ENCODE measurements at places on chromosomes 4 and X.
A peak's percentile ranks its signal among the peaks of the same experiment; 100 is the strongest.

DNA sequence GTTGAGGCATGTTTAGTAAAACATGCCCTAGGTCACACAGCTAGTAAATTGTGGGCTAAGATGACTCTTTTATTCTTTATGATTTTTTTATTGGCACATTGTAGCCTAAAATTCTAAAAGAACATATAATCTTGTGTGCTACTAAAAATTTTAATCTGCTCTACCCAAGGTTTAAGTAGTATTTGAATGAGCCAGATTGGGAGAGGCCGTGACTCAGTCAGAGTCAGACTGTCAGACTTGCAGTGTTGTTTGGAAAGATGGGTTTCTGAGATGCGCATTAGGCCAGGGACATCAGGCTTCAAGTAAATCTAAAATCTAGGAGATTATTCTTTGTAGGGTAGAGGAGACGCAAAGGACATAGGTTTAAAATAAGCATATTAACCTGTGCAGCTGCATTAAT, 30.7 kb upstream of the TMPRSS11E start:
- DNase-seq, result no peak

- peak; percentile 19 for DNase-seq
Measured at GRCh38 chrX:54043541-54044125, 640 bp downstream of the PHF8 start.

DNA sequence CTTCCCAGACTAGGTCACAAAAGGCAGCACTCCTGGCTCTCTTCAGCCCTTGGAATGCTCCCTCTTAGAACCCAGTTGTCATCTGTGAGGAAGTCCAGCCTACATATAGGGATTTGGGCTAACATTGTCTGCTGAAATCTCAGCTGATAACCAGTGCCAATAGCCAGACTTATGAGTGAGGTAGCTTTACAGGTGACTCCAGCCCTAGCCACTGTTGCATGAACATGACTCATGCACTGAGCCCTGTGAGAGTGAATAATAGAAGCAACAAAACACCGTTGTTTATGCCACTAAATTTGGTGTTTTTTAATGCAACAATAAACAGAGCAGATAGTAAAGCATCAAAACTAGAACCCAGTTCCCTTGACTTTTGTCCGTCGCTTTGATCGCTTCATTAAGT, 433.2 kb downstream of the STIM2 start:
- no peak for DNase-seq

DNA sequence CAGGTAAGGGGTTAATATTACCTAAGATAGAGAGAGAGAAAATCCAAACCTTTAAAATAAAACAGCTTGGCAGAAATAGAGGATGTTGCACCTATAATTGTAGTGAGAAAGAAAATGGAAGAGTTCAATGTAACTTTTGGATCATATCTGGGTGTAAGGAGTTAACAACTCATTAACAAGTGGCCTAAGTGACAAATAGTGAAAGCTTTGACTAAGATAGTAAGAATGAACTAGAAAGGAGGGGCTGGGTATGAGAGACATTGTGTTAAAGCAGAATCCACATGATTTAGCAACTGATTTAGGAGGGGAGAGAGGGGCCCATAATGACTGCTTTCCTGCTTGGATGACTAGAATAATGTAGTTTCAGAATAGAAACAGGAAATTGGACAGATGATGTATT, 761.0 kb downstream of the IL1RAPL1 start:
- DNase-seq, result no peak

DNA sequence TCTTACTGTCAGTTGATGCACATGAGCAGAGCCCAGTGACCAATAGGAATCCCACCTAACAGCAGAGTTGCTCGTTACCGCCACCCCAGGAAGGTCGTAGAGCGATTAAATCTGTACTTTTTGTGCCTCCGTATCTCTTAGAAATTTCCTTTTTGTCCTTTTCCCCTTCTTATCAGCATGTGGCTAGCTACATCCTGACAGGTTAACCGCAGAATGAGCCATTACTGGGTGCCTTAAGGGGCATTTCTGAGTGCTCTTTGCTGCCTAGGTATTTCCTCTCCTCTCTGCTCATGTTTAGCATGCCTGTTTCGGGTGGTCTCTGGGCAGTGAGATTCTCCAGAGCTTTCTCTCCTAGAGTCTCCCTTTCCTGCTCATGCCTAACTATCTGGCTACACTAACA, 530.5 kb downstream of the FAM133A start:
- DNase-seq, result no peak

GRCh38 chrX:150477371-150477770, 91.0 kb upstream of the MTM1 start:
- no peak for DNase-seq

DNA sequence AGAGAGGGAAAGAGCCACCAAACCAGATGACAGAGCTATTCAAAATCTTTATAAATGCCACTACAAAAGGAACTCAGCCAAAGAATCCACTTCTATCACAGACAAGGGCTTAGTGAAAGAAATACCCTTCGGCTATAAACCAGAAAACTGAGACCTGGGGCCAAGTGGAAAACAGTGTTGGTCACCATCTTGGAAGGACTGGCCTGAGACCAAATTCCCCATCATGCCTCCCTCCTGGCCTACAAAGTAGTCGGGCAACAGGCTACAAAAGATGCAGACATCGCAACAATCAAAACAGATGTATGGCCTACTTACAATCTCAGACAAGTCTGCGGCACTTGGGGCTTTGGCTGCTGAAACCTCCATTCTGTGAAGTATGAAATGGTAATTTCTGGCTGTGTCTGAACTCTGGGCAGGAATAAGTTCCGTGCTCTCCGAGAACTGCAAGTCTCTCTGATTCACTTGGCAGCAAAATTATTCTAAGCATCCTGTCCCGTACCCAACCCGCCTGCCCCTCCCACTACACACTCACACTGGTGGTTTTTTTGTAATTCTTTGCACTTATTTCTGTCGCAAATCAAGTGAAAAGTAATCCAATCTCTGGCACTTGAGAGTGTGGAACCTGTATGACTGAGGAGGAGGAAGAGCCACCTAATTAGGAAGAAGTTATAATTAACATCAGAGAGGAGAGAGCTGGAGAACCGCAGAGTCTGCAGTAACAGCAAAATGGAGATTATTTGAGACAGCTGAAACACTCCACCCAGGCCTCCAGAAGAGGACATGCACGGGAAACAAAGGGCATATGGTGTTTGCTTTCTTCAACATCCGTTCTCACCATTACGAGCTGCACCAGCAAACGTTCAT, 87.8 kb downstream of the SH3KBP1 start:
- DNase-seq, result peak; percentile 47

GRCh38 chr4:28835501-28835900, 1884.7 kb upstream of the PCDH7 start:
- DNase-seq, result no peak

DNA sequence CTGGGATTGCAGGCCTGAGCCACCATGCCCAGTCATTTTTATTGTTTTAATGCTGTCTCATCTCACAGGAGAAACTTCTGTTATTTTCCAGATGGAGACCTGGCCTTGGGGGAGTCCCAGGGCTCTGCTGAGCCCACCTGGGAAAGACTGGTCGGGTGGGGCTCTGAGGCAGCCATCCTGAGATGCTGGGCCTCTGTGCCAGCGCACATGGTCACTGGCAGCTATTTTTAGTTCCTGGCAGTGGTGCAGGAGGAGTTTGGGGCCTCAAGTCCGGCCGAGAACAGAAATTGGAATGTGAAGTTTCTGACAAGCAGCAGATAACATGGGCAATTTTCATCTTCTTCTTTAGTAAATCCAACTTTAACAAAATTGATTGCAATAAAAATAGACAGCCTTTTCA, 44.5 kb downstream of the SORCS2 start:
- DNase-seq, result no peak

DNA sequence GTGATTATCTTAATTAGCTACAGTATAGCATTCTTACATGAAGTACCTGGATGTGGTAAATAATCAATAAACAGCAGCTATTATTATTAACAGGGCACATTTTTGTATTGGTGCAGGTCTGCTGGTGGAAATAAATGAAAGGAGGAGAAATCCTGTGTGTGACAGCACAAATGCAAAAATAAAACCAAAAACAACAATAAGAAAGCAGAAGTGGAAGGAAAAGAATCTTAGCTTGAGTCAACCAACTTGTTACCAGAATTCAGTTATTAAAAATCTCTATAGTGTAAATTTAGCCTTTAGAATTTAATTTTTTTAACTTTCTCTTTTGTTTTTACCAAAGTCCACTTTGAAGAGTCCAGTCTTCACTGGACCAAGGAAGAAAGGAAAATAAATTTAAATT, 63.1 kb upstream of the LSM6 start:
- DNase-seq, result no peak

DNA sequence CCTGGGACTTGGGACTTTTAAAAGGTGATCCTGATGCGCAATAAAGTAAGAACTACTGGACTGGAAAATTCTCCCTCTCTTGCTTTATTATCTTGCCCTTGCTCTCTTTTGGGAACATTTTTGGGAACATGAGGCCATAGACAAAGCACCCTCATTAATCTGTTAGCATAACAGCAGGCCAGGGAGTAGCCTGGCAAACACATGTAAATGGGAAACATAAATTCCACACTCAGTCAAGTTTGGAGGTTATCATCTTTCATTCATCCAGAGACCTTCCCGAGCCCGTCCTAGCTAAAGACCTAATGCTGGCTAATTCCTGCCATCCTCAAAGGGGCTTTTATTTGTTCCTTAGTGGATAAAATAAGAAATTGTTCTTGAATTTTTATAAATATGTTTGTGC, 162.8 kb upstream of the ARX start:
- no peak for DNase-seq

GRCh38 chr4:66591968-66592367, 921.7 kb upstream of the EPHA5 start:
- DNase-seq, result no peak

GRCh38 chrX:45360571-45360970, 159.9 kb upstream of the DIPK2B start:
- no peak for DNase-seq

DNA sequence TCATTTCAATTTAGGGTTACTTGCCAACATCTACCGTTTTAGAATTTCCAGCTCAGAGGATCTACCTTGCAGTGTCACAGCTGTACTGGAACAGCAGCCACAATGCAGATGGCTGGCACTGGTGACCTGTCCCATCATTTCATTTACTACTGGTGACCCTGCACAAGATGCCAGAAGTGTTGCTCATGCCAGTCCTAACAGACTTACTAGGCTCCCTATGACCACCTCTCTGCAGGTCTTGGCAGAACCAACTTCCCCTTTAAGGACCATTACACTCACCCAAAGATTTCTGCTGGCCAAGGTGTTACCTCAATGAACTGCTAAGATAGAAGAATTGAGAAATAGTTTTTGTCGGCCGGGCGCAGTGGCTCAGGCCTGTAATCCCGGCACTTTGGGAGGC, 106.9 kb downstream of the C4orf51 start:
- no peak for DNase-seq

- DNase-seq, result peak; percentile 8
Measured at GRCh38 chr4:140243278-140243753, 89.3 kb upstream of the MAML3 start.

- DNase-seq, result no peak
Measured at GRCh38 chr4:162683659-162684370, 482.9 kb downstream of the NAF1 start.

DNA sequence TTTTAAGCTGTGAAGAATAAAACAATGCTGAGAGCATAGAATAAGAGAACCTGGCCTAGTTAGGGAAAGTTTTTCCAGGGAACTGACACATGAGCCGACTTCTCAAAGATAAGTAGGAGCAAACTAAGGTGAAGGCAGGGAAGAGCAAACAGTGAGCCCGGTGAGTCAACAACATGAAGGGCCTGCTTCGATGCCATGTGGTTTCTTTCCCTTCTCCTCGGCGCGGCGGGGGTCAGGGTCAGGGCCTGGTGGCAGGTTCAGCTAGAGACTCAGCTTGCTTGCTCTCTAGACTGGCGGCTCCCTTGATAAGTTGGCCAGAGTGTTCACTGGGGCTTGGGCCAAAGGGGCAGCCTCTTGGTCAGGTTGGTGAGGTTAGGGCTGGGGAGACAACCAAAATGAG, 81.1 kb downstream of the DLG3 start:
- no peak for DNase-seq

DNA sequence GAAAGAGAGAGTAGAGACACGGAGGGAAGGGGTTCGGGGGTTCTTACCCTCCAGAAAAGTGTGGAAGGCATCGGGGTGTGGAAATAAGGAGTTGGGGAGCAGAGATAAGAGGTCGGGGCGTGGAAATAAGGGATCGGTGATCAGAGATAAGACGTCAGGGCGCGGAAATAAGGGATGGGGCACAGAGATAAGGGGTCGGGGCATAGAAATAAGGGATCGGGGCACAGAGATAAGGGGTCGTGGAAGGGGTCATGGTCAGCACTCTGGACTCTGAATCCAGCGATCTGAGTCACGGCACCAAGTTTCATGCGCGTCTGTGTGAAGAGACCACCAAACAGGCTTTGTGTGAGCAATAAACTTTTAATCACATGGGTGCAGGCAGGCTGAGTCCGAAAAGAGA, 119.1 kb downstream of the PCDH10 start:
- DNase-seq, result no peak

- no peak for DNase-seq
Measured at GRCh38 chr4:152870606-152871005, 65.5 kb upstream of the FHDC1 start.

- DNase-seq, result no peak
Measured at GRCh38 chr4:59698041-59698440, 1502.1 kb upstream of the ADGRL3 start.

DNA sequence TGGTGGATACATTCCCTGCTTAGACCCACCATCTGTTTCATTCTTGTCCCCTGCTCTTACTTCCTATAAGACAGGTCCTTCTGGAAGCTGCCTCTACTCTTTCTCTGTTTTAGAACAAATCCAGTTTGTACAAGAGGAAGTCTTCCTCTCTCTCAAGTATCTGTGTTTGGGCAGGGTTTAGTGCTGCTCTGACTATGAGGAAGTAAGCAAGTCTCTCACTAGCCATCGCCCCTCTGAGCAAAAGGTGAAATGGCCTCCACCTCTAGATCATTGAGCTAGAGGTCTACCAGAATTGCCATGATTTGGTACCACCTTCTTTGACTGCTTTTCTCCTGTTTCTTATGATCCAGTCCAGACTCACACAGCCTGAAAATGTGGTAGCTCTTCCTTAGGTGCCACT, 8.4 kb downstream of the BTK start:
- no peak for DNase-seq

- no peak for DNase-seq
Measured at GRCh38 chr4:1080432-1080831, 32.9 kb downstream of the RNF212 start.

DNA sequence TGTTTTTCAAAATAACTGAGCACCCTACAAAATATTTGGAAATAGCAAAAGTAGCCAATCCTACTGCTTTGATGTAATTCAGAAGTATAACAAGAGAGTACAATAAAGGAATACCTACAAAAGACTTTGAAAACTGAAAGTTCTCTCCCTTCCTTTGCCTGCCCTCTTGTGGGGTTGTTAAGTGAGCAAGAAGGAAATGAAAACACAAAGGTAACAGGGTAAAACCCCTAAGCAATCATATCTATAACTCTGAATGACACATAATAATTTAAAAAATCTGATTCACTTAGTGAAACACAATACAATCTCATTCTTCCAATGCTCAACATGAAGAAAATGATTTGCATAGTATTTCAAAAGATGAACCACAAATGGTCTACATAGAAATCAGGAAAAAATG, 98.2 kb downstream of the FRYL start:
- DNase-seq, result peak; percentile 7

GRCh38 chr4:187679450-187679849, 316.1 kb upstream of the ZFP42 start:
- no peak for DNase-seq
